DMS 273 treated with DMSO at 0.1 percent for 48 hours (cell line): ENCODE measurements at places on chromosomes 5 and 9.

DNA sequence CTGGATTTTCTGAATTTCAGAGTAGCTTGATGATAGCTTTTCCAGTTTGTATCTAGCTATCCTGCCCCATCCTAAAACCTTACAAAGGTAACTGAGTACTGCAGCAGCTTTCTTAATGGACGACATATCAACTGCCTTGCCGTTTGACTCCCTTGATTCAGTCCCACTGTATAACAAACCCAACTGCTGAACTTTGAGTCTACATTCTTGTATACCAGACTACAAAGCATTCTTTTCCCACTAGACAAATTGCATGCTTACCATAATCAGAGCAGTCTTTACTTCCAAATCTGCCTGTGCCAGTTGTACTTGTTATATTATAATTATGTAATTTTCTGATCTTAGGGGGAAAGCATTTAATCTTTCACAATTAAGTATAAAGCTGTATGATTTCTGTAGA is 47.3 kb downstream of the ANKRD31 start:
- DNase-seq = no peak

GRCh38 chr5:141757402-141757801 is 75.4 kb upstream of the ARAP3 start:
- no peak for DNase-seq

- DNase-seq = no peak
Observed at GRCh38 chr9:115229496-115229895, 111.5 kb upstream of the TNC start.

DNA sequence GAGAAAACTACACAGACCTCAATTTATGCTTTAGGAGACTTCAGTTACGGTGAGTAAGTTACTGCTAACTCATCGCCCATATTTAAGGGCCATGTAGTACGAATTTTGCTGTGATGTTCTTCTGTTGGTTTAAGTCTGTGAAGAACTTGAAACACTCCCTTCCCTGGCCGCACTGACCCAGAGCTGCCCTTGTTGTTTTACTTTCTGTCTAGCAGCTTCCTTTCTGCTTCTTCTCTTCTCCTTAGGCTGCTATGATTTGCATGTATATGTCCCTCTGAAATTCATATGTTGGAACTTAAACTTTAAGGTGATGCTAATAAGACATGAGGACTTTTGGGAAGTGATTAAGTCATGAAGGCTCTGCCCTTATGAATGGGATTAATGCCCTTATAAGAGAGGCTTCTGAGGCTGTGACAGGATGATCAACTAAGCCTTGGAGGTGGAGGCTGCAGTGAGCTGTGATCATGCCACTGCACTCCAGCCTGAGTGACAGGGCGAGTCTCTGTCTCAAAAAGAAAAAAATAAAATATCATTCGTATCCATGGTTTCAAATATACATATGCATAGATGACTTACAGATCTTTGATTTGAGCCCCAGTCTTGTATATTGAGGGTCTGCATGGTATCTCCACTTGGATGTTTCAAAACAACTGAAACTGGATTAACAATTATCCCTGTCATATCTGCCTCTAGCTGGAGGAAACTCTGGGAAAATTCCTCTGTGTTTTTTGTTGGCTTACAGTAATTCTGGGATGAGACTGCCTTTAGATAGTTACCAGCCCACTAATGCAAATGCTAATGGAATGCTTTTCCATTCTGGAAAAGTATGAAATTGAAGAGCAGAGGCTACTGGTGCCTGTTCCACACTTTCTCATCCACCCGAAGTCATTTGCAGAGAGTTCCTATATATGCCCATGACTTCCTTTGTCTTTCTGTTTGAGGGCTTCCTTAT is 263.4 kb upstream of the ACTBL2 start:
- no peak for DNase-seq

GRCh38 chr9:133513214-133514100 is 11.3 kb downstream of the MYMK start:
- DNase-seq = no peak

DNA sequence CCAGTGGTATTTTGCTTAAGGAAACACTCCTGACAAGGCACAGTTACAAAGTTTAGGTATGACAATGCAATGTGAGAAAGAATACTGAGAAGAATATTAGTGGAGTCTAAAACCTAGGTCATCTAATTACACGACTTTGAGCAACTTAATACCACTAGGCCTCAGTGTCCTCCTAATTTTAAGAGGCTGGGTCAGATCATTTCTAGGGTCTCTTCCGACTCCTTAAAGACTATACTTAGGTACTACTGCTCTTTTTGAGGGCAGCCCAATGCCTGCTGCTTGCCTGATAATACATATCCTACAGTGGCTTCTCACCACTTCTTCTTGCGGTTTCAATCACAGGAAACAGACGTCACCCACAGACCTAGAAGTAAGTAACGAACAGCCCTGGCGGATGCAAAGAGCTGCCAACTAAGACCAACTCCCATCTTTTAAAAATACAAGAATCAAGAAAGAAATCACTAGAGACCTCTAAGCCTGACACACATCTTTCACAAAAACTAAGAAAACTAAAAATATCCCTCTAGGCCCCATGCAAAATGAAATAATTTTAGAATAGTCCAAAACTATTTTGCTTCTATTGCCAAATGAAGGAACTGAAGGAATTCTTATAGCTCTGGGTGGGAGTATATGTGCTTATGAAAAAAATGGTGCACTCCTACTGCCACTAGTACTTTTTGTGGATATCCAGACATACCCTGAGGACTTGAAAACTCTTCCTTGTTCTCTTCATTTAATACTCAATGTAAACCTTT is 13.1 kb downstream of the DIAPH1 start:
- DNase-seq = no peak

DNA sequence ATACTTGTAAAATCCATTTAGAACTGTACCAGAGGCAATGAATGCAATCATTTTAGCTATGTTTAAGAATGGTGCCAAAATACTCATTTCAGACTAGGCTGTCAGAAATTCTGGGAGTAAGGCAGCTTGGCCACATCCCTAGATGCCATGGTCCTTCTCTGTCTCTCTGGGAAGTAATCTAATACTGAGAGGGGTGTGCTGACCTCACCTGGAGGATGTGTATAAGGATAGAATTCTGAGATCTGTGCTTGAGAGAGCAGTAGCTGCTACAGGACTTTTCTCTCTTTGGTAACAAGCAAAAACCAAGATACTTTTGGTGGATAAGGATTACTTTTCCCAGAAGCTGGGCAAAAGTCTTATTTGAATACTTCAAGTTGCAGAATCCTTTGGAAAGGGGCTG is 68.1 kb upstream of the MRPS30 start:
- DNase-seq = no peak

GRCh38 chr5:62547945-62548630 is 30.5 kb upstream of the LRRC70 start:
- DNase-seq = no peak

- DNase-seq = no peak
Observed at GRCh38 chr5:152465140-152465539, 60.1 kb upstream of the NMUR2 start.

DNA sequence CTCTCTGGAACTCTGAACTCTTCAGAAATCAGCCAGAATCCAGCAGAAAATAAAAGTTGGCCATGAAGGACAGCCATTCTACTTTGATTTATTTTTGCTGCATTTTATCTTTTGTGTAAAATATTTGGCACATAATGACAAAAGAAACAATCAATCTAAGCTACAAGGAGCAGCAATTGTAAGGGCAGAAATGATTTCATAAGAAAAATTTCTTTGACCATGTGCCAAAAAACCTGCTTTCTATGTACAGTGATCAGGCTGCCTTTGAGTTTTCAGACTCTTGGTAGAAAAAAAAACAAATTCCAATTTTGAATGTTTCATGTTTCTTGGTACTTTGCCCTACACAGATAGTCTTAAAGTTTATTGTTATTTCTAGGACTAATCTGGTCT is 69.8 kb upstream of the SLC1A3 start:
- DNase-seq = no peak

GRCh38 chr5:171965745-171966144 is 40.7 kb downstream of the FBXW11 start:
- no peak for DNase-seq

- DNase-seq = no peak
Observed at GRCh38 chr5:146338774-146339714, at the start of gene POU4F3. TSS of gene POU4F3 (plus strand) at chr5:146338839. CDS start at chr5:146339113, 274 bp downstream.

- DNase-seq = peak; percentile 92
Observed at GRCh38 chr5:135476615-135477581, 24.7 kb upstream of the TIFAB start.

- DNase-seq = no peak
Observed at GRCh38 chr9:112809351-112809848, 58.8 kb downstream of the SNX30 start.

- DNase-seq = no peak
Observed at GRCh38 chr9:107306308-107306707, 23.2 kb downstream of the RAD23B start.

- no peak for DNase-seq
Observed at GRCh38 chr9:121658166-121658565, 6.7 kb downstream of the DAB2IP start.

DNA sequence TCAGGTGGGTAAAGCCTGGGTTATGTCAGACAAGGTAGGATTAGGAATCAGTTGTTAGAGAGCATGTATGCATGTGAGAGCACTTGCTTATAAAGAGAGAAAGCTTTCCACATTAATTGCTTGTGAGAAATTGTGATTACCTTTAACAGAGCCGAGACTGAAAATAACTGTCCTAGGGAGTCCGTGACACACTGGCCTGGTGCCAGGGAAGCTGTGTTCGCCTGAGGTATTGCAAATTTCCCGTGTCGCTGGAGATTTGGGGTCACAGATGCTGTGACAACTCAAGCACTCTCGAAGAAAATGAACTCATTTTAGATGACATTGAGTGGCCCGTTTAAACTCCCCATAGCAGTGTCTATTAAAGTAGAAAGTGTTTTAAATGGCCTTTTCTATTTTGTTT is 9.6 kb downstream of the SLC1A1 start:
- DNase-seq = no peak

DNA sequence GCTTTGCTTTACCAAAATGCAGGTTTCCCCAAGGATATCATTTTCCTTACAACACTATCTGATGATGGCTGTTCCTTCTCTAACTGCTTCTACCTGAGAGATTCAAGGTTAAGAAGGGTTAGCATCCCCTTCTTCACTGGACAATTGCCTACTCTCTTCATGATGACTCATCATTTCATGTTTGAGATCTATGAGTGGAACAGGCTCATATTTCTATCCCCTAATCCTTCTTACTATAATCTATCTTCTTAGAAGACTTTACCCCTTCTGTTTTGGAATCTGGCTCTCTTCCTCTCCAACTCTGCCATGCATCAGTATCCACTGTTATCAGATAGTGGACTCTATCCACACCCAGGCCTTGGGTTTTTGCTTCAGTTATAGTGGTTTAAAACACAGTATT is 54.3 kb downstream of the NR3C1 start:
- DNase-seq = no peak

- peak; percentile 24 for DNase-seq
Observed at GRCh38 chr5:133643365-133643764, 31.0 kb upstream of the FSTL4 start.

DNA sequence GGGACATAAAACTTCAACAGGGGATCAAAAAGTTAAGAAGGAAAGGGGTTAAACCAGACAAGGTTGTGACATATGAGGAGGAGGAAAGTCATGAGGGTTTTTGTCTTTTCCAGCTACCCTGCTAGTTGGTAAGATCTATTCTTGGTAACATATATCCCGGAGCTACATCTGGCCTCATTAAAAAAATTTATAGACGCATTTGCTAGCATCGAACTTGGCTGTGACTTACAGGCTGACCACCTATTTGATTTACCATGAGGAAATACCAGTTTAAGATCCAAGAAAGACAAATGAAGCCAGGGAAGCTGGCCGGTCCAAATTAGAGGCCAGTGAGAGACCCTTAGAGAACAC is 87.6 kb upstream of the NIPAL4 start:
- no peak for DNase-seq

DNA sequence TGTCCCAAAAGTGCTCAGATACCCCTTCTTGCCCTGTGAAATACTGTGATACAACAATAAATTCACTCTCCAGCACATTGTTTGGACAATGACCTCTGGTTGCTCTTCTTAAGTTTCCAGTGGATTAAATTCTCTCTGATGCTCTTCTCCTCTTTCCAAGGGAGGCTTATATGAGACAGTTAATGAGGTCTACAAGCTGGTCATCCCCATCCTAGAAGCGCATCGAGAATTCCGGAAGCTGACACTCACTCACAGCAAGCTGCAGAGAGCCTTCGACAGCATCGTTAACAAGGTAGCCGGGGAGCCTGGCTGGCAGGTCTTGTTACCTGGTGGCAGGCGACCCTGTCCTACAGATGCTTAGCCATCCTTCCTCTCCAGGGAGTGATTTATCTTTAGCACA is 226.5 kb downstream of the DOCK8 start:
- DNase-seq = no peak

DNA sequence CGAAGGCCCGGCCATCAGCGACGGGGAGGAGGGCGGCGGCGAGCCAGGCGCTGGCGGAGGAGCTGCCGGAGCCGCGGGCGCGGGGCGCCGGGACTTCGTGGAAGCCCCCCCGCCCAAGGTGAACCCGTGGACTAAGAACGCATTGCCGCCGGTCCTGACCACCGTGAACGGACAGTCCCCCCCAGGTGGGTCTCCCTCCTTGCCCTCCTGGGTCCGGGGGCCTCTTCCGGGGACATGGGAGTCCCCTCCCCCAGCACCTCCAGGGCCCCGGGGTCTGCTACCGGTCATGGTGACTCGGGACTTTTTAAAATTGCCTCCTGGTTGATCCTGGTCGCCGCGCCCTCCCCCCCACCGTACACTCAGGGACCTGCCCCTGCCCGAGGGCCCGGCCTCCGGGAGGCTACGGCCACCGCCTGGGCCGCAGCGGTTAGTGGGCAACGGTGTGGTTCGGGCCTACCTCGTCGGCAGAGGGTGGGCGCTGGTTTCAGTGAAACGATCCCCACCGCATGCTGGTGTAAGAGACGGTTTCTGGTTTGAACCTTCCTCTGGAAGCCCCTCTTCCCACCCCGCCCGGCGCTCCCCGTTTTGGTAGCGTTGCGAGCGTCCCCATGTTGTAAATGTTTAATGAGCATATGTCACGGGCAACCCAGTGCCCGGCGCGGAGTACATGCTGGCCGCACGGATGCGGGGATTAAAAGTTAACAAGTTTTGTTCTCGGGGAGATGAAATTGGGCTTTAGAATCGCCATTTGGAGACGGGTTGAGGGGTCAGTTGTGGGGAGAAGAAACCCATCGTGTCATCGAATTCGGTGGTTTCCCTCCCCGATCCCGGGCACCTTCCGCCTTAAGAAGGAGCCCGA is 1.1 kb downstream of the LARP1 start:
- no peak for DNase-seq
